Naive thymus-derived CD8-positive, alpha-beta T cell (primary cell): ENCODE measurements at places on chromosomes 6 and 20.

DNA sequence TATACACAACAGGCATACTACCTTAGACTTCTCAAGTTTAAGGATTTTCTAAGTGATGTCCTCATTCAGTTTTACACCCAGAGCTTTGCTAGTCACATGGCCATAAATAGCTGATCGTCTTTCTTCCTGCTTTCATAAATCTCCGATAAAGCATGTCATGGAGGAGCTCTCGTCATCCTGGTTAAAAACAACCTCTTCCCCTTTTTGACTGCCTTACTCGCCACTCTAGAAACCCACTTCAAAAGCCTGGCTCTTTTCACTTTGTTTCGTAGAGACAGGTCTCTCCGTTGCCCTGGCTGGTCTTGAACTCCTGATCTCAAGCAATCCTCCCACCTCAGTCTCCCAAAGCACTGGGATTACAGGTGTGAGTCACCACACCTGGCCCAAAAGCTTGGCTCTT lies 67.0 kb upstream of the SMIM29 start:
- peak; percentile 16 for DNase-seq

GRCh38 chr6:89449193-89449592 lies 16.2 kb downstream of the ANKRD6 start:
- no peak for DNase-seq

- no peak for DNase-seq
These were observed 10.9 kb upstream of the MRS2 start for GRCh38 chr6:24391756-24392405.

- DNase-seq, result no peak
These were observed 99.2 kb downstream of the QKI start for GRCh38 chr6:163513570-163514166.

DNA sequence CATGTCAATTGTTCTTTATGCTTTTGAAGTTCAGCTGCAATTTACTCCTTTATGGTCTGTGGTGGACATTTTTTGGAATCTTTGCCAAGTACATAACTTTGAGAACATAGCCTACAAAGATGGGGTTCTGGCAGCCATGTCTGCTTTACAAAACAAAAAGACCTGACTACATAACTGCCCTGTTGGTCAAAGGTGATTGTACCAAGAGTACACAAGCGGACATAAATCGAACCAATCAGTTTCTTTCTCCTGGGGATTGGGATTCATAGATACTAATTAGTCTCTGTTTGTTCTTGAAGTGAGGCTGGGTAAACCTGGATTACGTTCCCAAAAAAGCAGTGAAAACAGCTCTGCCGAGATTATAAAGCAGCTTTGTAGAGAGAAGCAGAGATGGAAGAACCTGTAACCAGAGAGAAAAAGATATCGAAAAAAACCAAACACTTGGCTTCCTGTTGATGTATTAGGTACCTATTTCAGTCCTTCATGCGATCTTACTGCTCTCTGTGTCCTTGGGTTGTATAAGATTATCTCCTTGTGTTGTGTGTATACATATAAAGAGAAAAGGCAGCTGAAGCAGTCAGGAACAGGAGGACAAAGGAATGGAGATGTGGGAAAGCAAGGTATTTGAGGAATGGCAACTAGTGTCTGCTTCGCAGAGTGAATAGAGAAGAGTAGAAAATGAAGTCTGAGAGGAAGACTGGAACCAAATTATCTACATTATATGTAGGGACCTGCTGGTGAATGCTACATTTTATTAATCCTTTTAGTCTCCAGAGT lies 2.7 kb upstream of the ZFAND3 start:
- DNase-seq, result no peak

DNA sequence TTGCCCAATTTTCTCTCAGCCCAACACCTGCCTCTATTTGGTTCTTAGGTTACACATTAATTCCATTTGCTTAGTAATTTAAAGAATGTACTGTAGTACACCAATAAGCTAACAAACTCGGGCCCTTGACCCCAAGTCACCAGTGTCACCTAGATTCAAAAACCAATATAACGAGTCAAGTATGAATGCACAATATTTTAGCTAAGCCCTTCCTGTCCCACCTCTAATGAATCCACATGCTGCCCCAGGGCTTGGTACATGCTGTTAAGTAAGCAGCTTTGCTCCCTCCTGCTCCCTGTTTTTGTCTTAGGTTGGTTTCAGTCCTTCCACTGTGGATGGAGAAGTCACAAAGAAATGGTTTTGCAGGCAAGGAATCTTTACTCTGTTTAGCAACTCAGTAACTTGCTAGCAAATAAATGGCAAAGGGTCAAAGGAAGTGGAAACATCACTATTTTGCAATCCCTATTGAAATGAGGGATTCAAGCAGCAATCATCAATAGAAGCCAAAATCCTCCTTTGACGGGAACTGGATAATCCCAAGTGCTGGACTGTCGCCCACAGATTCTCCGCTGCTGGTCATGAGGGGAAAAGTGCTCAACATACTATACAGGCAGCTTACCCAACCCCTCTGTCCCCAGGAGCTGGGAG lies 5.0 kb upstream of the MPC1 start:
- DNase-seq, result no peak

GRCh38 chr6:7707787-7708186 lies 18.1 kb upstream of the BMP6 start:
- DNase-seq, result no peak

DNA sequence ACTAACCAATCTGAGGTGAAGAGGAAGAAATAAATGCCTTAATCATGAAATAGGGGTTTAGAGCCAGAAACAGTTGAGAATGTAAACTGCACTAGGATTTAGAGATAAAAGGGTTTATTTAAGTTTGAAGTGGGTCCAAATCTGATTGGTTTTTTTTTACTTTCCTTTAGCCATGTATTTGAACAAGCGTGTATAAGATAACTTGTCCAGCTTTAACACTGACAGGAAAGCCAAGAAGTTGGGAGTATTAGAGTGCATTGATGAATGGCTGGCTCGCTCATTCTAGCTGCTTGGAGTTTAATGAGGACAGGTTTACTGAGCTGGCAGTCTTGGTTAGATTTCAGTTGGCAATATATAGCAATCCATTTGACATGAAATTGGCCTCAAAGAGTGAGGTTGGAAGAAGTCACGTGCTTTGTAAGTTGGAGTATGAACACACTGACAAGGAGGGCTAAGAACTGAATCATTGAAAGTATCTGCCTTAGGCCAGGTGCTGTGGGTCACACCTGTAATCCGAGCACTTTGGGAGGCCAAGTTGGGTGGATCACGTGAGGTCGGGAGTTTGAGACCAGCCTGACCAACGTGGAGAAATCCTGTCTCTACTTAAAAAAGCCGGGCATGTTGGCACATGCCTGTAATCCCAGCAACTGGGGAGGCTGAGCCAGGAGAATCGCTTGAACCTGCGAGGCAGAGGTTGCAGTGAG lies 13.7 kb downstream of the SRSF3 start:
- DNase-seq, result no peak

DNA sequence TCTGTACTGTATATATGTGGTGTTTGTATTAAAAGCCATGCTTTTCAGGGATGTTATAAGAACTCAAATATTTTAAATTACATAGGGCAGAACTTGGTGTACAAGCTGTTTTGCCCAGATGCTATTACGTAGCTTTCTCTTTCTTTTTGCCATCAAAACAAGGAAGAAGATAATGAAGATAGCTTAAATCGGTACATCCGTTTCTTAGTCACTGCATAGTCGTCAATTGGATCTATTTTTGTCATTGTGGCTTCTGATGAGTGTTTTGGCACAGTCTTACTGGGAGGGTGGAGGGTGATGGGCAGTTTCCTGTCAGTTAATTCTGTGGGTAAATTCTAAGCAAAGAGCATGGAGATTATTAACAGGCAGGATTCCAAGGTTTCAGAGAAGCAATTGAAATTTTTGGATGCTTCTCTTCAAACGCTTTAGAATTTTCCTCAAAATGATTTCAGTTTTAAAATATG lies 649.1 kb upstream of the GJE1 start:
- peak; percentile 80 for DNase-seq

- DNase-seq, result no peak
These were observed 3.7 kb downstream of the TREML2 start for GRCh38 chr6:41197234-41197633.
